ENCODE measurements at places on chromosomes 4 and X.

- no peak for DNase-seq
Measured at GRCh38 chrX:54798137-54798536, at the start of gene ITIH6. Gene ITIH6 (minus strand): TSS chrX:54798255. CDS start chrX:54798210, 45 bp downstream.

GRCh38 chrX:118761939-118762707 lies 34.7 kb downstream of the IL13RA1 start:
- DNase-seq, result peak; percentile 0

GRCh38 chr4:8893624-8894423 lies 22.2 kb upstream of the HMX1 start:
- no peak for DNase-seq

GRCh38 chr4:152780267-152780778 lies 569 bp downstream of the ARFIP1 start:
- no peak for DNase-seq

DNA sequence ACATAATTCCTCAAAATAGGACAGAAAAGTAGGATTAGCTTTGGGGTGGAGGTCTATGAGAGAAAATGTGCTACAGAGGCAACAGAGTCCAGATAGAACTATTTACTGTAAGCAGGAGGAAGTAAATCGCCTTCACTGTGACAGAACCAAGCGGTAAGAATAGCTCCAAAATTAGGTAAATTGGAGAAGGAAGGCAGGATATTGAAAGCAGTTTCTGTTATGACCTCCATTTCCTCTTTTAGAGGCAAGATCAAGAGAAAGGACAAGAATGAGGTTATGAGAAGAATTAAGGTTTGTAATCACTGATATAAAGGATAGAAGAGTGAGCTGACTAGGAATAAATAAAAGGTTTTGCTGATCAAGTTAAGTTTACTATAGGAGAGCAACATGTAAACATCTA lies 44.1 kb upstream of the NEUROG2 start:
- no peak for DNase-seq

- DNase-seq, result no peak
Measured at GRCh38 chr4:55238407-55238806, 107.6 kb upstream of the SRD5A3 start.

DNA sequence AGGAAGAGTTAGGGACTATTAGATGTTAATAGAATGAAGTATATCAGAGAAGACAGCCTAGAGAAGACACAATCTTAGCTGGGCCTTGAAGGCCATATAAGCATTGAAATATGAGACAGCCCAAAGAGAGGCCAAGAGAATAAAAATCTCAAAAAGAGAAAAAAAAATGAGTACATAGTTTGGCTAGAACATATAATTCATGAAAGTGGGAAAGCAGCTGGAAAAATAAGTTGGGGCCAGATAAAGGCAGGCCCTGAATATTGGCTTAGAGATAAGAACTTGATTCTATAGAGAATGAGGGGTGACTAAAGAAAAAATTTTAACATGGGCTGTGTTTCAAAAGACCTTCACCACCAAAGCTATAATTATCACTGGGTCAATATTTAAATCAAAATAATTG lies 7.4 kb upstream of the UTP3 start:
- DNase-seq, result no peak

DNA sequence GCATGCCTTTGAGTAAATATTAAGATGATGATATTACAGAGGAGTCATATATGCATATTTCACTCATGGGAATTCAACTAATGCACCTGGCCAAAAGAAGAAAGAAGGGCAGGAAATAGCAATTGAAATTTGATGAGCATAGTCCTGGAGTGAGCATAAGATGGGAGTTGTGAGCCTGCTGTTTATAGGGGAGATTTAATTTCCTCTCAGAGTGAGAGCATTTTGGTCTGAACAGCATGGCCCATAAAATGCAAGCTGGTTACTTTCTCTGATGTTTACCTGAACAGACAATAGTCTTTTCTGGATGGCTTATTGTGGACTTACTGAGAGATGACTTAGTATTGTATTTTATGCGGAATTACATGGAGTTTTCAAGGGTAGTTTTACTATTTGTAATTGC lies 53.6 kb downstream of the FHIP1A start:
- no peak for DNase-seq

DNA sequence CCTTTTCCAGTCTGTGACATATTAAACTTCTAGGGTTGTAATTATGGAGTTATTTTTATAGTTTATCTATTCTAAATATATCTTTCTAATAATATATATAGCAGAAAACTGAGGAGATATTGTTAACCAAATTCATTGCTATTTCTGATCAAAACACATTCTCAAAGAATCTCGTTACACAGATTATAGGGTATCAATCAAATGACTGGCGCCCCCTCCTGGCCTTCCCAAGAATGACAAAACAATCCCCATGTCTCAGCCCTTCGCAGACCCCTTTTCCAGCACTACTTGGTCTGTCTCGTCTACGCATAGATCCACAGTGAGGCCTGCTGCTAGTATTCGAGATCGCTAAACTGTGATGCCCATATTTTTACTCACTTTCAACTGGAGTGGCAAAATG lies 209.3 kb downstream of the GPC3 start:
- no peak for DNase-seq

DNA sequence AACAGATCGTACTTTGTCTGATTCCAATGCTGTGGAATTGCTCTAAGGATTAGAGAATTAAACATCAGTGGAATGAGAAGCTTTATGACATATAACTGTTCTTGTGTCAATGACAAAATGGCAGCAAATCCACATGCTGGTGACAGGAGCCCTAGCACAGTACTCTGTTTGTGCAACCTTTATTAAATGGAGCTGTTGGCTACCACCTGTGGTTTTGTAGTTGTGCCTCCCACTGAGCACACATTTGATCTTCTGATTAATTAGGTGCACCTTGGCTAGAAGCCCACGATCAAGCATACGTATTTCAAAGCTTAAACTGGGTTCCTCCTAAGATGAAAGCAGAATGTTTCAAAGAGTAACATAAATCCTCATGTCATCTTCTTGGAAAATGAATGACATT lies 394.0 kb upstream of the IGFBP7 start:
- DNase-seq, result no peak

DNA sequence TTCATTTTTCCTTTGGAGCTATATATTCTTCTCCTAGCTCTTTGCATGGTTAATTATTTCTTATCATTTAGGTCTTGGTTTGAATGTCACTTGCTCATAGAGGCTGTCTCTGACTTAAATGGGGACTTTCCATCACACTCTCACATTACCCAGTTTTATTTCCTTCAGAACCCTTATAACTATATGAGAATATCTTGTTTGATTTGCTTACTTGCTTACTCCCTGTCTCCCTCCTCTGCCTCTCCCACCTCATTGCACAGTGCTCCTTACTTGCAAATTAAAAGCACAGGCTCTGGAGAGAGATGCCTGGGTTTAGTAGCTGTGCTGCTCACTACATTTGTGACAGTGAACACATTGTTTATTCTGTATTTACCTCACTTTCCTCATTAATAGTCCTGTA lies 174.6 kb downstream of the SOWAHB start:
- DNase-seq, result no peak

GRCh38 chr4:47383829-47384427 lies 79.6 kb downstream of the COMMD8 start:
- no peak for DNase-seq

DNA sequence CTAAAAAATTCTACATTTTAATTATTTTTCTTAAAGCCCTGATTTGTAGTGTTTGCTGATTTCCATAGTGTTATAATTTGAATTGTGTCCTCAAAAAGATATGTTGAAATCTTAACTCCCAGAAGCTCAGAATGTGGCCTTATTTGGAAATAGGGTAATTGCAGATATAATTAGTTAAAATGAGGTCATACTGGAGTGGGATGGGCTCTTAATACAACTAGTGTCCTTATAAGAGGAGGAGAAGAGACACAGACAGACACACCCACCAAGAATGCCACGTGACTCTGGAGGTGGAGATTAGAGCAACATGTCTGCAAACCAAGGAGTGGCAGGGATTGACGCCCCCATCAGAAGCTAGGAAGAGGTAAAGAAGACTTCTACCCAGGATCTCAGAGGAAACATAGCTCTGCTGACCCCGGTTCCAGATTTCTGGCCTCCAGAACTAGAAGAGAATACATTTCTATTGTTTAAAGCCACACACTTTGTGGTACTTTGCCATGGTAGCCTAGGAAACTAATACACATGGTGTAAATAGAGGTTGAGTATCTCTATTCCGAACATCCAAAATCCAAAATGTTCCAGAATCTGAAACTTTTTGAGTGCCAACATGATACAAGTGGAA lies 70.5 kb upstream of the IRF2 start:
- no peak for DNase-seq

DNA sequence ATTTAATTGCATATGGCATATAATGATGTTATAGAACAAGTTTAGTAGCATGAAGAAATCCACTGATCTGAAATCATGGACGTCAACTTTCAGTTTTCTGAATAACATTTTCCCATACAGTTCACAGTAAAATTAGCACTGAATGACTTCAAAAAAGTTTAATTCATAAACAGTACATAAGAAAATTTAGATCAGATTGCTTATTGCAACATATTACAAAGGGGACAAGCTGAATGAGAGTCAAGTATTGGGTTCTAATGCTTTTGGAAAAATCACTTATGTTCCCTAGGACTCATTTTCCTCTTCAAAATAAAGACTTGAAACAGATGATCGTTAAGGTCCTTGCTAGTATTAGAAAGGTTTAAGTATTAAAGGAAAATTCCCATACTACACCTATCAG lies 898.3 kb upstream of the INTU start:
- DNase-seq, result no peak

DNA sequence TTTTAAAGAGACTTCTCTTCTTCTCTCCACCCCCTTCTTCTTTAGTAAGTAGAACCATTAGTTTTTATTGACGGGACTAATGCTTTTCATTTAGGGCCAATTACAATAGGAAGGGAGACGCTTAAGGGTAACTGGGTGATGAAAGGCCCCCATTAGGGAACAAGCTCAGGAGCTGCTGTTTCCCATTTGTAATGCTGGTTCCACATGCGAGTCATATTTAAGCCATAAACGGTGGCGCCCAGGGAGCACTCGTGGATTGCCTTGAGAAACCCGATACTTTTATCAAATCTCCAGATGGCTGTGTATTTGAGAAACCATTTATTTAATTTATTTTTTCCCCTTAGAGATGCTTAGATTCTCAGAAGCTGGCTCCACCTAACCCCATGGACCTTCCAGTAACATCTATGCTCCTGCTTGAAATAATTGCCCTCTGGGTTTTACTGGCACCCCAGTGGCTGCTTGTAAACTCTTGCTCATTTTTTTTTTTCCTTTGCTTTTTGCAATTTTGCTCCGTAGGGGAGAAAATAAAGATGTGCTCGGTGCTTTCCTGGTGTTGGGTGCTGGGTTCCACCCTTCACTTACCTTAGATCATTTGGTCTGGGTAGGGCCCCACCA lies 124.2 kb upstream of the MSX1 start:
- DNase-seq, result no peak

DNA sequence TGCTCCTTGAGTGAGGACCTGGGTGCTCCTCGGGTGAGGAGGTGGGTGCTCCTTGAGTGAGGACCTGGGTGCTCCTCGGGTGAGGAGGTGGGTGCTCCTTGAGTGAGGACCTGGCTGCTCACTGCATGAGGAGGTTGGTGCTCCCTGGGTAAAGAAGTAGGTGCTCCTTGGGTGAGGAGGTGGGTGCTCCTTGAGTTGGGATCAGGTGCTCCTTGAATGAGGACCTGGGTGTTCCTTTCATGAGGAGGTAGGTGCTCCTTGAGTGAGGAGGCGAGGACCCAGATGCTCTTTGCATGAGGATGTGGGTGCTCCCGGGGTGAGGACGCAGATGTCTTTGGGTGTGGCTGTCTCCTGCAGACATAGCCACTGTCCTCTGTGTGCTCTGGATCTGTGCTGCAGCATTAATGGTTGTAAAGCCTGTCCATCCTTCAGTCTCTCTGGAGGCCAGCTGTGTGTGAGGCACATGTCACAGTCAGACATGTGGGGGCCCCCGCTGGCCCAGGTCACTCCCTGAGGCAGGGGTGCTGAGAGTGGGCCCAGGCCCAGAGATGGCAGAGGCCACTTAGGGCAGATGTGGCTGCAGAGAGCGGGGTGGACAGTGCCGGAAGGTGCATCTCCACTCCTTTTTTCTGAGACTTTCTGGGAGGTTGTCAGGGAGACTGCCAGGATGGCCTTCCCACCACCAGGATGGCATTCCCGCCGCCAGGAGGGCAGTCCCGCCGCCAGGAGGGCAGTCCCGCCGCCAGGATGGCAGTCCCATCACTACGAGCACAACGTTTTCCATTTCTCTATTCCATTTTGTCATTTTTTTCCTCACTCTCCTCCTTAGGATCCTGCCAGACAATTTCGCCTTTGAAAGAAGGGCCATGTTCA lies 101.8 kb downstream of the HMX1 start:
- no peak for DNase-seq

- DNase-seq, result no peak
Measured at GRCh38 chr4:185870366-185870765, 58.4 kb upstream of the SORBS2 start.

- no peak for DNase-seq
Measured at GRCh38 chrX:29478336-29479069, 736.9 kb upstream of the MAGEB2 start.

GRCh38 chr4:70183168-70183939 lies 12.2 kb upstream of the ODAM start:
- DNase-seq, result no peak

- DNase-seq, result no peak
Measured at GRCh38 chrX:17323397-17323796, 51.6 kb upstream of the NHS start.

DNA sequence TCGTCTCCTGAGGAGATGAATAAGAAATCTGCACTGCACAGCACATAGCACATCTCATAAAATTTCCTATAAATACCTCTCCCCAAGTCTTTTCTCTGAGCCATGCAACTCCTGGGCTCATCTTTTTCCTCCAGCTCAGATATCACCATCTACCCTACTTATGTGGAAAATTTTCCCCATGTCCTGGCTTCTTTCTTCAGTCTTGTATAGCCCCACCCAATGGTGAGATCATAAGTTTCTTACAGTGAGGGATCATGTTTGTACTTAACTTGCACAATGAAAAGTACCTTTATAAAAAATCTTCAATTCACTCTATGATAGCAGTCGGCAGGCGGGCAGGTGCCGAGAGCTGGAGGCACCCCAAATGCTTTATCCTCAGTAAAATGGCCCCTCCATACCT lies 198.6 kb upstream of the S100G start:
- DNase-seq, result no peak

DNA sequence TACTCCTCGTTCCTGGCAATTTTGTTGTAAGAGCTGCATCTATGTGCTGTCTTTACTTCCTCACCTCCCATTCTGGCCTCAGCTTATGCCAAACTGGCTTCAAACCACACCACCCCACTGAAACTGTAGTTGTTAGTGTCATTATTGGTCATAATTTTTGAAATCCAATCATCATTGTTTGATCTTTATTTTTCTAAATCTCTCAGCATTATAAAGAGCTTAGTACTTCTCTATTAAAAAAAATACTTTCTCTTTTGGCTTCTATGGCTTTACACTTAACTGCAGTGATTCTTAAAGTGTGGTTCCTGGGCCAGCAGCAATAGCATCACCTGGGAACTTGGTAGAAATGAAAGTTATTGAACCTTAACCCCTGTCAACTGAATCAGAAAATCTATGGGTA lies 83.5 kb upstream of the GRPR start:
- no peak for DNase-seq

All from NCI-H2107 (cell line).